A549 treated with ZK216348 at 1 μM for 4 hours (cell line): ENCODE measurements at places on chromosomes 3 and 15. TPM values are rescaled to one million over a fixed set of nuclear protein-coding genes. Genes with fewer than 3 reads are reported as not detected.

The GREM1 gene
- 5.8 to 14.1 TPM (median 7.6 TPM) in 5 replicates for total RNA-seq

The SLC22A13 gene
- total RNA-seq = 0.13 TPM in 1 of 5 replicates, not detected in the others

The ANKRD34C gene
- not detected in 5 replicates for total RNA-seq

The UROC1 gene
- not detected in 5 replicates for total RNA-seq

The ACAP2 gene
- total RNA-seq = 3.5 to 9.1 TPM (median 7.2 TPM) in 5 replicates

The PLXNB1 gene
- 9.6 to 20.7 TPM (median 15.1 TPM) in 5 replicates for total RNA-seq

The TRIM71 gene
- not detected in 5 replicates for total RNA-seq

The ITPKA gene
- total RNA-seq = 2.0 to 4.3 TPM (median 3.3 TPM) in 5 replicates

The P3H2 gene
- 26.7 to 37.7 TPM (median 35.2 TPM) in 5 replicates for total RNA-seq
